ENCODE measurements at places on chromosomes 4 and X. TPM values are rescaled to one million over a fixed set of nuclear protein-coding genes. Genes with fewer than 3 reads are reported as not detected.

Gene TLR8
- not detected for total RNA-seq

Gene ENPP6
- total RNA-seq, result not detected

Gene ETNPPL
- not detected for total RNA-seq

Gene AMTN
- not detected for total RNA-seq

Gene RAB39B
- 5.3 TPM for total RNA-seq

Gene SOWAHB
- not detected for total RNA-seq

Gene ATP2B3
- 0.08 TPM for total RNA-seq

Gene ABHD18
- total RNA-seq, result 3.8 TPM

Gene RASL11B
- total RNA-seq, result not detected

Gene HPGD
- total RNA-seq, result not detected

Gene FAM9A
- not detected for total RNA-seq

Gene TCEAL3
- total RNA-seq, result 16.2 TPM

Gene RAB40AL
- total RNA-seq, result 0.13 TPM

Gene PLP1
- 22.5 TPM for total RNA-seq

Gene MUC7
- total RNA-seq, result not detected

Gene SASH3
- not detected for total RNA-seq

Data from A375 (cell line).